Activated naive CD4-positive, alpha-beta T cell (primary cell): ENCODE measurements at places on chromosomes 1 and 21.
A peak's percentile ranks its signal among the peaks of the same experiment; 100 is the strongest.

GRCh38 chr1:202343652-202344349, 2.1 kb upstream of the UBE2T start:
- no peak for DNase-seq

GRCh38 chr1:119587341-119587740, 60.7 kb downstream of the ZNF697 start:
- DNase-seq, result no peak

- DNase-seq, result no peak
Measured at GRCh38 chr1:245016700-245017099, 138.1 kb upstream of the KIF26B start.

- DNase-seq, result no peak
Measured at GRCh38 chr1:107474877-107475612, 334.2 kb downstream of the NTNG1 start.

- DNase-seq, result peak; percentile 55
Measured at GRCh38 chr1:47710329-47711071, 272.7 kb downstream of the FOXD2 start.

DNA sequence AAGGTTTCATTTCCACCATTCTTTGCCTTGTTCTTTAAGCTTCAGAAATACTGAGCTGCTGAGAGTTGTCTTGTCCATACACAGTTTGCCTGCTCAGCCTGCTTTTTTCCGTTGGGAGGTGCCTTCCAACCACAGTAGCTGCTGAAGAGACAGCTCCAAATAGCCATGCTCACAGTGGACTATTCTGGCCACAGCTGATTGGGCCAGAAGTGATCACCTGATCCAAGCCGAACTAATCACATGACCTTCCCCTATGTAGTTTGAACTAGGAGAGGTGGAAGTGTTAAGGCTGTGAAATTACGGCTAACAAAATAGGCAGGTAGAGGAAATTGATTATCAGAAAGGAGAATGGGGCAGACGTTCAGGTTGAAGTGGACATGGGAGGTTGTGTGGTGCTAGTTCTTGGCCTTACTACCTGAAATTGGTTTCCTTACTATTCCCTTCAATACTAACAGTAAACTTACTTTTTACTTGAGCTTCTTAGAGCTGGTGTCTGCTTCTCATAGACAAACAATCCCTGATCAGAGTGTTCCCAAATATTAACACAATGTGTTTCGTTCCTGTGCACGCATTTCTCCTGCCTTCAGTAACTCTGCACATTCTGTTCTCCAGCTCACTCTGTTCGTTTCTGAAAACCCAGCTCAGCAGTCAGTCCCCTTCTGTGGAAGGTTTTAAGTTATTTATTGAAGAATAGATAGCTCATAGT, 136.1 kb downstream of the RWDD3 start:
- no peak for DNase-seq

- no peak for DNase-seq
Measured at GRCh38 chr1:232822530-232822929, 17.3 kb downstream of the MAP10 start.

DNA sequence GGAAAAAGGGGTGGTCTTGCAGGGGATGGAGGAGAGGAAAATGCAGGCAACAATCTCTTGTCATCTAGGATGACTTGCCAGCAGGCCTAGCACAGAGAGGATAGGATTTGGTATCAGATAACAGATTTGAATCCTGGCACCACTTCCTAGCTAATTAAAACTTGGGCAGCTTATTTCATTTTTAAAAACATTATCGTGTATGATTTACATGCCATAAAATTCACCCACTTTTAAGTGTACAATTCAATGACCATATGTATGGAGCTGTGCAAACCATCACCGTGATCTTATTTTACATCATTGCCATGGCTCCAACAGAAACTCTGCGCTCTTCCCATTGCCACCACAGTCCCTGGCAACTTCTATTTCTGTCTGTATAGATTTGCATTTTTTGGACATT, 6.9 kb downstream of the PYCR2 start:
- no peak for DNase-seq

GRCh38 chr1:64292399-64292798, 89.0 kb downstream of the UBE2U start:
- DNase-seq, result no peak
